ENCODE measurements at places on chromosomes 11 and 22. TPM values are rescaled to one million over a fixed set of nuclear protein-coding genes. Genes with fewer than 3 reads are reported as not detected.

PRR33 gene
- not detected for total RNA-seq

OR6A2 gene
- not detected for total RNA-seq

- no peak for DNase-seq
These were observed 16.8 kb downstream of the ADAMTS15 start for GRCh38 chr11:130465263-130465662.

GRCh38 chr11:47182380-47182779 lies 3.9 kb downstream of the PACSIN3 start:
- no peak for DNase-seq

GRCh38 chr11:6895010-6895409 lies 2.7 kb upstream of the OR2D2 start:
- DNase-seq = no peak

MYRF gene
- 0.70 TPM for total RNA-seq

NCAPH2 gene
- 165 TPM for total RNA-seq

DNA sequence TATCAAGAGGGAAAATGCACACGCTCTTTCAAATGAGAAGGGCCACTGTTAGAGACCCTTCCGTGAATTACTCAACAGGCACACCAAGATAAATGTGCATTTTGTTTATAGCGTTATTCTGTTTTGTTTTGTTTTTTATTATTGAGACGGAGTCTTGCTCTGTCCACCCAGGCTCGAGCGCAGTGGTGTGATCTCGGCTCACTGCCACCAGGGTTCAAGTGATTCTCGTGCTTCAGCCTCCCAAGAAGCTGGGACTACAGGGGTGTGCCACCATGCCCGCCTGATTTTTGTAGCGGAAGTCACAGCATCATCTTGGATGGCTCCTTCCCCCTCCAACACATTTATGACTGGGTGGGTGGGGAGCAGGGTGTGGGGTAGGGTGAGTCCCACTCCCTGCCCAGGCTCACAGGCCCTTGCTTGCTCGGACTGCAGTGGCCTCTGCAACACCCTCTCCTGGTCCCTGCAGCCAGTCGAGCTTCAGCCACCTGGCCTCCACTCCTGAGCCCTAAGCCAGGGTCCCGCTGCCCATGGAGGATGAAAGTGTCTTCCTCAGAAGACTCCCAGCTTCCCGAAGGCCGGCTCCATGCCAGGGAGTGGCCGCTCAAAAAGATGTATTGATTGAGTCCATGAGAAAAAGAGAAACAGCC lies 68.0 kb downstream of the RTL6 start:
- no peak for DNase-seq

TSSK2 gene
- total RNA-seq = not detected

- no peak for DNase-seq
These were observed 111.6 kb downstream of the CEP164 start for GRCh38 chr11:117439256-117439655.

RTN4R gene
- total RNA-seq = 2.7 TPM

DNA sequence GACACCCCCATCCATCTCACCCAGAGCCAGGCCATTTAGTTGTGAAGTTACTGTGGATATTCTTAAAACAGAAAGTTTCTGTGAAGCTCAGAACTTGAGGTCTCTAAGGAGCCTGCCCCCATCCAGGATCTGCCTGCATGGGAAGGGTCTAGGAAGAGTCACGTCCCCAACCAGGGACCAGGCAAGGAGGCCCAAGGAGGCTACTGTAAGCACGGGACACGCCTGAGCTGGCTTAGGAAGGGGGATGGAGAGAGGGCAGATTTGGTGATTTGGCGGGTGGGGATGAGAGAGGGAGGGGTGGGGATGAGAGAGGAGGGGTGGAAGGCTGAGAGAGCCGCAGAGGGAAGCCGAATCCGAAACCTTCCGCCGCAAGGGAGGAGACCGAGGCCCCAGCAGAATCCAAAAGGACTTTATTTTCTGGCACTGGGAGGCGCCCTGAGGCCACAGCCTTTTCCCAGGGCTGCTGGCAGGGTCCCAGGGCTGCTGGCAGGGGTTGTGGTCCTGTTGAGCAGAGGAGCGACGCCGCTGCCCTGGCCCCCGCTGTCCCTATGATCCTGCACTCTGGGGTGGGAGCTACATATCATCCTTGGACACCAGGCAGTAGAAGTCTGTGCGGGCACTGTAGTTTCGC lies 9.4 kb downstream of the SIGIRR start:
- no peak for DNase-seq

- DNase-seq = no peak
These were observed 18.6 kb upstream of the PARVB start for GRCh38 chr22:44005524-44005923.

- no peak for DNase-seq
These were observed 124.6 kb downstream of the PHF21B start for GRCh38 chr22:44884968-44885805.

DNA sequence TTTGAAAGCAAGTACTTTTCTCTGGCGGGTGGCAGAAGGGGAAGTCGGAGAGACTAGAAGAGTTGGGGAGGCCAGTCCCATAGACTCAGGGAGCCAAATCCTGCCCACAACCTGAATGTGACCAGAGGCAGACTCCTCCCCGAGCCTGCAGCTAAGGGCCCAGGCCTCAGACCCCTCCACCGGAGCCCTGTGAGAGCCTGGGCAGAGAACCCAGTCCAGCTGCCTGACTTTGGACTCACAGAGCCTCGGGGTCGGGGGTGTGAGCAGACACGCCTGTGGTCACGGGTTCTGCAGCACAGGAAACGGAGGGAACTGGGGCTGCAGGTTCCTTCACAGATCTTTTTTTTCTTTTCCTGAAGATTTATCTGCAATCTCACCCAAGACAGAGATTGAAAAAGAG lies 312.3 kb downstream of the CTTN start:
- DNase-seq = no peak

DNA sequence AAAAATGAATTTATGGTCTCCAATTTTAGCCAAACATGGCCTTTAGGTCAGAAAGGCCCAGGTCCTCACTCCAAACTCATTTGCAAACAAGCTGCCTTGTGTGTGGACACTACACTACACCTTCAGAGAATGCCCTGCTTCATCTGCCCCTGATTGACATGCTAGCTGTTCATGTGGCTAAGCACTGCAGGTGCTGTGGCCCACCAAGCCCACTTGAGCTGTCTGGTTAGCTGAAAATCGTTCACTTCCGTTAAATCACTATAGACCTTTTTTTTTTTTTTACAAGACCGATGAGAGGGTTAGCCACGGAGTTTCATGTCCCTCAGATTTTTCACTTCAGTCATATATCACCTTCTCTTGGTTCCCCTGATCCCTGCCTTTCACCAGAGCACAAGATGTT lies 39.3 kb downstream of the NF2 start:
- no peak for DNase-seq

DNA sequence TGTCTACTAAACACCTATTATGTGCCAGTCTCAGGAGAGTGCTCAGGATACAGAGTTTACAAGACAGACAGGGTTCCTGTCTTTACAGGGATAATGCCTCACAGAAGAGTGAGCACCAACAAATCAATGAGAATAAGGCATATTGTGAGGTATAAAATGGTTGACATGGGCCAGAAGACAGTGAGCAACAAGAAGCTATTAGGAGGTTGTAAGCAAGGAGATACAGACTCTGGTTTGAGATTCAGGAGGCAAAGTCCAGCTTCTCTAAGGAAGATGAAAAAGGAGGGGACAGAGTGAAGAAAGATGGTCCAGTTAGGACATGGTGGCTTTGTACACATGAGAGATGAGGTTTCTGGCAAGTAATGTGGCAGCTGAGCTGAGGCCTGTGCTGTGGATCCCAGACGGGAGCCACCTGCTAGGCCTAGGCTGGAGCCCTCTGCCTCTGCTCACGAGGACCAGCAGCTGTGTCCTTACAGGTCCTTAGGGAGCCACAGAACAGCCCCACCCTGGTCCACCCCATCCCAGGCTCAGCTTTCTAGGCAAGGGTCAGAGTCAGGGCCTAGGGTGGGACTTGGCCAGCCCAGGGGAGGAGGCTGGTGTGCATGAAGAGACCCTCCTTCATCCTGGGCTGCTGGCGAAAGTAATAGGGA lies 110.5 kb downstream of the ZNF280B start:
- no peak for DNase-seq

DNA sequence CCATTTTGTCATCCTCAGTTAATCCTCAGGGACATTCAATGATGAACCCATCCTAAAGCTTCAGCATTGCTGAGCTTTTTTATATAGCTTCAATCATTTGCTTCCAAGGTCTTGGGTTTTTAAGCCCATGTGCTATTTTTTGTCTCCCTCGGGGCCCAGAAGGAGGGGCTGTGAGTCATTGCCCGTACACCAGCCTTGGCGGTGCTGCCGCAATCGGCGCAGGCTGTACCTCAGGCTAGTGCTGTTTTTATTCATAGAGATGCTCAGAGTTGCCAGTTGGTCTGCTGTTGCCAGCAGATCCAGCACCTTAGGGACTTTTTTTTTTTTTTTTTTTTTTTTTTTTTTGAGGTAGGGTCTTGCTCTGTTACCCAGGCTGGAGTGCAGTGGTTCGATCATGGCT lies 35.5 kb downstream of the ACO2 start:
- no peak for DNase-seq

DNA sequence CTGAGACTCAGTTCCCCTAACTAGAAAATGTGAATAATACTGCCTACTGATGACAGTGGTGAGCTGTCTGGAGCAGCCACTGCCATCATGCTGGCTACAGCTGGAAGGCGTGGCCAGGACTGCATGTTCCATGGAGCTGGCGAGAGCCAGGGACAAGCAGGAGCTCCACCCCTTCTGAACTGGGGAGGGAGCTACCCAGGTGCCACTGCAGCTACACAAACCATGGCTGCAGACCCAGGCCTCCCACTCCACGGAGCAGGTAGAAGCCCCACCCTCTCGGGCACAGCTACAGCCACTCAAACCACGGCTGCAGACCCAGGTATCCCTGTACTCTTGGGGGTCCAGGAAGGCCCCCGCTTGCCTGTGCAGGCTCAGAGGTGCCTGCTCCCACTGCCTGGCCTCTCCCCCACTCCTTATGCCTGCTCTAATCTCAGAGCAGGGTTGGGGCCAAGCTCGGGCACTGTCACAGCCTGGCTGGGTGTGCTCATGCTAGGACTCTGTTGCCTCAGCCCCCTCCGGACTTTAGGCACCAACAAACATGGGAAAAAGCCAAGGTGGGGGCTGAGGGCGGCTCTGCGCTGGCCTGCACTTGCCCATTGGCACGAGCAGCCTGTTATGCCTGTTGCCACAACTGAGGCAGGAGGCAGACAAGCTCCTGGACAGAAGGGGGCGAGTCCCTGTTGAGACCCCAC lies 51.7 kb downstream of the RAB30 start:
- DNase-seq = no peak

TREH gene
- total RNA-seq = not detected

DNA sequence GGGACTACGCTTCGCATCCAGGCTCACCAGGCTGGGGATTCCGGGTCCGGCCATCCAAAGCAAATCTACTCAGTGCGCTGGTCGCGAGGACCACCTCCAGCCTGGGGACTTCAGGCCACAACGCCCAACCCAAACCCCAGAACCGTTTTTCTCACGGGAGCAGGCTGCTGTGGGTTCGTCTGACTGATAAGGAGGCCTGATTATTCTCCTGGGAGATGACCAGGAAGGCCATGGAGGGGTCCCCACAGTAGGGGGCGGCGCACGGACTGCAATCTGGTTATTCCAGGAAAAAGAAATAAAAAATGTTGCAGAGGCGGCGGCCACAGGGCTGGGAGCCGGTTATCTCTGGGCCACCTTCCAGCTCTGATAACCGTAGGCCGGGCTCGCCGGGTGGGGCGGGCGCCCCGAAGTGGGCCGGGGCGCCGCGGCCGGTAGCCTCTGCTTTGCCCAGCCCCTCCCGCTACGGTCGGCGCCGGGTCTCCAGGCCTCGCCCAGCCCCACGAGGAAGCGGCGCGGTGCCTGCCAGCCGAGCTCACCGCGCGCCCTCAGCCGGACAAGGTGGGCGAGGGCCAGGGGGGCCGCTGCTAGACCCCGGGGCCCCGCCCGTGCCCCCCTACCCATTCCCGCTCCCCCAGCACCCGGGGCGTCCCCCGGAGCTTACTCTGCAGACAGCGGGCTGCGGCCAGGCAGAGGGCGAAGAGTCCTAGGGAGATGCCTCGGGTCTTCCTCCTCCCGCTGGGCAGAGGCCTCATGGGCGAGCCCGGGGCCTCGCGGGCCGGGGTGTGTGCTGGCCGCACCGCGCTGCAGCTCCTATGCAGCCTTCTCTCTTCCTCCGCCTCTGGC lies 446 bp downstream of the VSTM5 start:
- DNase-seq = no peak
